Stimulated activated CD4-positive, alpha-beta T cell treated with anti-CD3 and anti-CD28 coated beads, Interleukin-1b, Interleukin-23, amount 100 ng/mL, for 1 hour (primary cell): ENCODE measurements at places on chromosomes 5 and 9.

- DNase-seq, result no peak
Observed at GRCh38 chr9:13143281-13143680, 136.2 kb downstream of the MPDZ start.

DNA sequence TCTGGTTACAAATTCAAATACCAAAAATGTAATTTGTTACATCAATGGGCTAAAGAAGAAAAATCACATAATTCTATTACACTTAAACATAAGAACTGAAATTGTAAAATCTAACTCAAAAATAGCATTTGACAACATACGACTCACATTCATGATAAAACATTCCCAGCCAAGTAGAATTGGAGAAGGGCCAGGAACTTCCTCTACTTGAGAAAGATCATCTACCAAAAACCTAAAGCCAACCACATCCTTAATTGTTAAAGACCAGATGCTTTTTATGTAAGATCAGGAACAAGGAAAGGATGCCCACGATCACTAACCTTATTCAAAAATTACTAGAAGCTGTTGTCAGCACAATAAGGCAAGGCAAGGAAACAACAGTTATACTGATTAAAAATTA, 1819.8 kb upstream of the C9orf72 start:
- DNase-seq, result no peak

GRCh38 chr5:57163553-57164006, 10.3 kb upstream of the GPBP1 start:
- no peak for DNase-seq

- DNase-seq, result no peak
Observed at GRCh38 chr9:93077367-93077766, 18.6 kb upstream of the CARD19 start.

DNA sequence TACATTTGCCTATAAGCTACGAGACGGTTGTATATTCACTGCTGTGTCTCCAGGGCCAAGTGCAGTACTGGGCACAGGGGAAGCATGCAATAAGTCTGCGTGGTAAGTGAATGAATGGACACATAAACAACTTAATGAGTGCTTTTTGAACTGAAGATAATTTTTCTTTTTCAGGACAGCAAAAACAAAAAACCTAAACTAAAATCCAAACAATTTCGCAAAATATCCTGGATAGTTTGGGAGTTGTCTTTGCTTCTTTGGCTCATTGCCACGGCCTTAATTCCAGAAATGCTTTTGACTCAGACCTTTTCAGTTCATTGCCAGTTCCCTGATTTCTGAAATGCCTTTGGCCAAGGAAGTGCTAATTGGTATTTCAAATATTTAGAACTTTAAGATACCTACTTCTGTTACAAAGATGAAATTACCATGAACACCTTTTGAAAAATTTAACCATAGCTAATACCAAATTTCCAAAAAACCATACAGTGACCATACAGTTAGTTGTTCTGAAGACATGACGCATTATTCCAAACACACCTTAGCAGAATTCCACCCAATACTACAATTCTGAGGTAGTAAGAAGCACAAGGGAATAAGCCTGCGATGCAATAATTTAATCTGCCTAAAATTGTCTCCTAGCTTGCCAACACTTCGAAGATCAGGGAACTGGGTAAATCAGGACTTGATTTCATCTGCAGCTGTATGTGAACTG, 42.8 kb downstream of the TEK start:
- DNase-seq, result no peak

- no peak for DNase-seq
Observed at GRCh38 chr5:100852988-100853449, 50.1 kb downstream of the ST8SIA4 start.

DNA sequence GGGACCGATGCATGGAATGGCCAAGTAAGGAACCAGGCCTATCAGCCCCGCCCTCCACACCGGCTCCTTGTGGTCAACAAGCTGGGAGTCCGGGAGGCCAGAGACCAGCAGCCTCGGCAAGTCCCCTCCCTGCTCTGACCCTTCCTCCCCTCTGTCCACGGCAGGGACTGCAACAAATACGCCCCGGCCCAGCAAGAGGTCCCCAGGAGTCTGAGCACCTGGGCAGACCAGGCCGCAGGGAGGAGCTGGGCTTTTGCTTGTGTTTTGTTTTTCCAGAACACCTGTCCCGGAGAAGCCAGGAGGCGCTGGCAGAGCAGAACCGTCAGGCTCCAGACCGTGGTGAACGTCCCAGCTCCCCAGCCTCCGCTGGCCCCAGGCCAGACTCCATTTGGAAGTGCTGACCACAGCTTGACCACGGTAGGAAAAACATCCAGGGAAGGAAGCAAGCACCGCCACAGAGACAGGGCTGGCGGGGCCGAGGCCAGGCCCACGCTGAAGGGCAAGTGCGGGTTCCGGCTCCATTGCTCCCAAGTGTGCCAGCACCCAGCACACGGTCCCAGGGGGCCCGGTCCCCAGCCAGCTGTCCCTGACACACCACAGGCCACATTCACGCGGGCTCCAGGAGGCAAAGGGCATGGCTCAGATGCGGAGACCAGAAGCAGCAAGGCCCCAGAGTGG, 56.7 kb downstream of the VAV2 start:
- no peak for DNase-seq

- no peak for DNase-seq
Observed at GRCh38 chr5:89313044-89313443, 430.1 kb upstream of the MEF2C start.

GRCh38 chr5:80069251-80069800, 34.2 kb downstream of the THBS4 start:
- DNase-seq, result no peak

DNA sequence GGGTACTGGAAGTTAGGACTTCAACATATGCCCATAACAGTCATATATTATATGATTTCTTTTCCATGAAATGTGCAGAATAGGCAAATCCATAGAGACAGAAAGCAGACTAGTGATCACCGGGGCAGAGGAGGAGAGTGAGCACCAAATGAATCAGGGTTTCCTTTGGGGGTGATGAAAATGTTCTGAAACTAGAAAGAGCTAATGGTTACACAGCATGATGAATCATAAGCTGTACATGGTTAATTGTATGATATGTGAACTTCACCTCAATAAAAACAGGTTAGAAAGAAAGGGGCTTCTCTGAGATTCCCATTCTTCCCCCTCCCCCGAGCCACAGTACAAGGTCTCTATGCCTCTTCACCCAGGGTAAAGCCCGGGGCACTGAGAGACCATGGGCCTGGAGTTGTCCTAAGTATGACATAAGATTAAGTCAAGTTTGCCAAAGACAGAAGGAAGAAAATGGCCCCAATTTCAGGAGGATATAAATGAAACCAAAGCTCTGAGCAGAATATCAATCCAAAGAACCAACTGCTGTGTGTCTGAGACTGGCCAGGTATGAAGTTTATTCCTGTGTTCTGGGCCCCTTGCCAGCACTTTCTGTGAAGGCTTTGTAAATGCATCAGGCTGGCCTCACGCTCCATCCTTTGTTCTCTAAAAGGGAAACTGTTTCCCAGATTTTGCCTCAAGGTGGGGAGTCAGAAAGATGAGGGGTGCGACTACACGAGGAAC, 243.8 kb downstream of the CDK5RAP2 start:
- DNase-seq, result no peak

DNA sequence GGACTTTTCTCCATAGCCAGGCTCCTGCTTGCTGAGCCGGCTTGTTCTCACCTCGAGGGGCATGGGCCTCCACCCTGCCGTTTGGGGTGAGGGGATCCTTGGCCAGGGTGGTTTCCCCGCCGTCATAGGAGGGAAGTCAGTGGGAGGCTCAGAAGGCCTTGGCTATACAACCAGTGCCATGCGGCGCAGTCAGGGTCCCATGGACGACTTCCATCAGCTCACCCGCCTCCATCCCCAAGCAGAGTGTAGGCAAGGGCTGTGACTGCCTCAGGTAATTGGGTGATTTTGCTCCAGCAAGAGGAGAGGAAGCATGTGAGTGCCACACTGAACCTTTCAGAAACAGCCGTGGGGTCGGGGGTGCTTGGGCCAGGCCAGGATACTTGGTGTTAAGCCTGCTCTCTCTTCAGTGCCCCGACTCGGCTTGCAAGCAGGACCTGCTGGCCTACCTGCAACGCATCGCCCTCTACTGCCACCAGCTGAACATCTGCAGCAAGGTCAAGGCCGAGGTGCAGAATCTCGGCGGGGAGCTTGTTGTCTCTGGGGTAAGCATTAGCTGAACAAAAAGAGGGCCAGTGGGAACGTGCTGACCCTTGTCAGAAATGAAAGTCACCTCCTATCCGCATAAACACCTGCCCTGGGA, 57.2 kb upstream of the LRRTM2 start:
- DNase-seq, result no peak

GRCh38 chr5:172162987-172163343, 25.1 kb downstream of the STK10 start:
- no peak for DNase-seq

DNA sequence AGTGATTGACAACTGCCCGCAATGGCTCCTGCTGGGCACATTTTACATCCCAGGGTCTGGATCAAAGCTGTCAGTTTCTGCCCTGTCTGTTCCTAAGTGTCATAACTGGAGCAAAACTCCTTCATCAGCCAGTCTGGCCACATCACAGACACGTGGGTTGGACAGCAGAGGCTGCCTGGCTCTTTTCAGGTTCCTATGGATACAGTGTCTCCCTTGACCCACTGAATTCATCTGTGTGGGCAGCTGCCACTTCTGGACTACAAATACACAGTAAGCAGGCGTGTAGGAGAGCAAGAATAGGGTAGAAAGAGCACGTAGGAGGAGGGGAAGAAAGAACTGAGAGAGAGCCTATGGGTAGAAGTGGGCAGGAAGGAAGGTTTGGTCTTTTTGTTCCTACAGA, 238.0 kb downstream of the ENC1 start:
- no peak for DNase-seq

DNA sequence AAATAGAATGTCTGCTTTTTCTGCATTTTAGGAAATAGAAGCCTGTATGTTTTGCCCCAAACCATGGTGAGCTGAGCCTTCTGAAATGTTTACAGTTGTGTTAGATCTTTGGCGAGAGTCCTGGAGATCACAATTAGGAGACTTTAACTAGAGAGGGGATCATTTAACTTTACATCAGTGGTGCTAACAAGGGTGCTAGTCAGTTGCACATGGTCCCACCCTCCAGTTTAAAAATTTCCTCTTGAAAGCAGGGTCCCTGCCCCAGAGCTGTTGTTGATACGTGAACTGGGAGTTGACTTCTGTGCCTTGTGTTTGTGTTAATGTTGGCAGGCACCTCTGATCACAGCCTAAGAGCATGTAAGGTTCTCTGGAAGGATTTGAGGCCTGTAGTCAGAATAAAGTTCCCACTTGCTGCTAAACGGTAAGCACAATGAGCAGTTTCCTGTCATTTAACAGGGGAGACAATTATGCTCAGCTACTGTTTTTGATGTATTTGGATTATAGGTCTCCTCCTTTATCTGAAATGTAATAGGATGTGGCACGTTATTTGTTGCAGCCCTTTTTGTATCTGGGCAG, 43.7 kb downstream of the RASGRF2 start:
- DNase-seq, result no peak

DNA sequence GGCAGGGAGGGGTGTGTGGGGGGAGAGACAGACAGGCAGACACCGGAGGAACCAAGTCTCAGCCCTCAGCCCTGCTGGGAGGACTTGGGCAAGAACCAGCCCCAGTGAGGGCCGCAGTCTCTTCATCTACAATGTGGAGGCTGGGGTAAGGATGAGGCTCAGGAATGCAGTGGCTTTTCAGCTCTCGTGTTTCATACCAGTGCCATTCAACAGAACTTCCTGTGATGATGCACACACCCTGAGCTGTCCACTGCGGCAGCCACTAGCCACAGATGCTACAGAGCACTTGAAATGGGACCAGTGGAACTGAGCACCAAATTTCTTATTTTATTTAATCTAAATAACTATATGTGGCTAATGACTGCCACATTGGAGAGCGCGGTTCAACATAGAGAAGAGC, 10.7 kb downstream of the CAMK2A start:
- DNase-seq, result no peak

- DNase-seq, result no peak
Observed at GRCh38 chr9:8371686-8372085, 572.1 kb upstream of the DMAC1 start.

DNA sequence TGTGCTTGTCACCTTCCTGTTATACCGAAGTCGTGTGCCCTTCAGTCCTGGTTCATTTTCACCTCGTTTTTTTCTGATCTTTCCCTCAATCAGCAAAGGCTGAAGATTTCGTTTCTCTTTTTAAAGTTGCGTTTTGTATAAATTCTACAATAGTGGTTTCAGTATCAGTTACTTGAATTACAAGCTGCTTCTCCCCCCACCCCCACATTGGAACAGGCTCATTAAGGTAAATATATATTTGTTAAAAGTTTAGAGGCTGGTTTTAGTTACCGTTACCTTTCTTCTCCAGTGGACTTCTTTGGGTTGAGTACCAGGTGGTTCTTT, 881 bp downstream of the SUB1 start:
- DNase-seq, result no peak

- no peak for DNase-seq
Observed at GRCh38 chr5:16291894-16292293, 112.3 kb upstream of the MARCHF11 start.

DNA sequence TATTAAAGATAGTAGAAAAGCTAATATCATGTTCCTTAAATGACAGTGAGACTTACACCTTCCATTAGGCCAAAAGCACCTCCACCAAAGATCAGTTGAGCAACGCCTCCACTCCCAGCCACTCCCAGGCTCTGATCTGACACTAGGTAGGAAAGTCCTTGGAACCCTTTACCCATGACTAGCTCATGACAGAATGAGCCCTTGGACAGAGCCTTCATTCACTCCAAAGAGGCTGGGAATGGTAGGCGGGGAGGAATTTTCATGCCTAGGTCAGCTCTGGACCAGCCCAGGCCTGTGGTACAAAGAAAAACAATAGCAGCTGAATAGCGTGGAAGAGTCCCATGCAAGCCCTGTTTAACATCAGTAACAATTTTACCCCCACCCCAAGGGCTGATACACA, 493.7 kb downstream of the NR2F1-AS1 start:
- no peak for DNase-seq

GRCh38 chr5:32127711-32128110, 46.4 kb downstream of the GOLPH3 start:
- DNase-seq, result no peak

GRCh38 chr5:67319935-67320725, 123.5 kb upstream of the CD180 start:
- DNase-seq, result no peak

- DNase-seq, result no peak
Observed at GRCh38 chr5:2863675-2864433, 112.4 kb upstream of the IRX2 start.

DNA sequence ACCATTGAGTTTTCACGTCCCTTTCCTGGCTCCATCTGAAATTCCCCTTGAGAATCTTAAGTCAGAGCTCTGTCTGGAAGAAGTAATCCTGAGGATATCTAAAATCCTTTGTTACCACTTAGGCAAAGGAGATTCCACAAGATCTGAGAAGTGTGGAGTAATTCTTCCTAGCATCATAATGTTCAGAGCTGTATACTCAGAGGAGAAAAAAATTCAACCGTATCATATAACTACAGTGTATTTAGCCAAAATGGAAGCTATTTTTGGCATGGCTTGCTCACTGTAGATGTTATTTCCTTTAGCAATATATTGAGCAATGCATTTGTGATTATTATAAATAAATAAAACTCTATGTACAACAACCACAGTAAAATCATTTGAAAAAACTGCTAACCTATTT, 1858.4 kb downstream of the EFNA5 start:
- DNase-seq, result no peak

- no peak for DNase-seq
Observed at GRCh38 chr5:124457901-124458300, 288.5 kb downstream of the ZNF608 start.

- DNase-seq, result no peak
Observed at GRCh38 chr9:17003576-17004240, 131.1 kb upstream of the CNTLN start.
